ENCODE measurements at places on chromosomes 3 and 15. TPM values are rescaled to one million over a fixed set of nuclear protein-coding genes. Genes with fewer than 3 reads are reported as not detected.

GOLGA6D gene
- total RNA-seq: not detected

- H3K4me3 ChIP-seq: no peak overlapping the region
- no peaks in the 10 kb centered on the region for H3K4me1 ChIP-seq
- DNase-seq: no peak
These were observed 83.6 kb downstream of the LSM3 start for GRCh38 chr3:14262212-14262611.

DNA sequence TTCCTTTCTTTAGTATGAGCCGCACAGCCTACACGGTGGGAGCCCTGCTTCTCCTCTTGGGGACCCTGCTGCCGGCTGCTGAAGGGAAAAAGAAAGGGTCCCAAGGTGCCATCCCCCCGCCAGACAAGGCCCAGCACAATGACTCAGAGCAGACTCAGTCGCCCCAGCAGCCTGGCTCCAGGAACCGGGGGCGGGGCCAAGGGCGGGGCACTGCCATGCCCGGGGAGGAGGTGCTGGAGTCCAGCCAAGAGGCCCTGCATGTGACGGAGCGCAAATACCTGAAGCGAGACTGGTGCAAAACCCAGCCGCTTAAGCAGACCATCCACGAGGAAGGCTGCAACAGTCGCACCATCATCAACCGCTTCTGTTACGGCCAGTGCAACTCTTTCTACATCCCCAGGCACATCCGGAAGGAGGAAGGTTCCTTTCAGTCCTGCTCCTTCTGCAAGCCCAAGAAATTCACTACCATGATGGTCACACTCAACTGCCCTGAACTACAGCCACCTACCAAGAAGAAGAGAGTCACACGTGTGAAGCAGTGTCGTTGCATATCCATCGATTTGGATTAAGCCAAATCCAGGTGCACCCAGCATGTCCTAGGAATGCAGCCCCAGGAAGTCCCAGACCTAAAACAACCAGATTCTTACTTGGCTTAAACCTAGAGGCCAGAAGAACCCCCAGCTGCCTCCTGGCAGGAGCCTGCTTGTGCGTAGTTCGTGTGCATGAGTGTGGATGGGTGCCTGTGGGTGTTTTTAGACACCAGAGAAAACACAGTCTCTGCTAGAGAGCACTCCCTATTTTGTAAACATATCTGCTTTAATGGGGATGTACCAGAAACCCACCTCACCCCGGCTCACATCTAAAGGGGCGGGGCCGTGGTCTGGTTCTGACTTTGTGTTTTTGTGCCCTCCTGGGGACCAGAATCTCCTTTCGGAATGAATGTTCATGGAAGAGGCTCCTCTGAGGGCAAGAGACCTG is 13.2 kb downstream of the GREM1 start:
- DNase-seq: peak; percentile 74
- H3K27ac ChIP-seq: no peak overlapping the region
- no peaks in the 10 kb centered on the region for H3K4me1 ChIP-seq
- no peaks in the 10 kb centered on the region for H3K36me3 ChIP-seq

DUT gene
- 25.5 TPM for total RNA-seq

DNA sequence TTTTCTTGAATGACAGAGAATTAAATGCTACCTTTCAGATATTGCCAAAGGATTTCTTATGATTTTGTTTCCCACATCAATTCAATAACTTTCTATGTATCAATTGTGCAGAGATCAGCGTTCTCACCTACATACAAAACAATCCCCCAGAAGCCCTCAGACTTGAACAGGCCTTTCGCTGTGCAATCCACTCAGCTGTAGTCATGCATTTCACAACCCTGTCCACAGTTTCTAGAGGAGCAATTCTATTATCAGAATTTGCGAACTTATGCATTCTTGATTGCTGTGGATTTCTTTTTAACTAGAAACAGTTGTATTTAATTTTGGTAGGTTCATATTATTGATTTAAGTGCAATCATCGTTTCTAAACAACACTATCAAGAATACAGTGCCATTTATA is 13.7 kb upstream of the ALCAM start:
- H3K4me1 ChIP-seq: no peaks in the 10 kb centered on the region
- H3K4me3 ChIP-seq: no peak overlapping the region
- H3K27me3 ChIP-seq: no peaks in the 10 kb centered on the region
- no peaks in the 10 kb centered on the region for H3K36me3 ChIP-seq

GOLIM4 gene
- total RNA-seq: 9.8 TPM

GRCh38 chr3:190197346-190197763 is 76.7 kb upstream of the P3H2 start:
- H3K4me3 ChIP-seq: no peak overlapping the region
- no peaks in the 10 kb centered on the region for H3K36me3 ChIP-seq
- no peaks in the 10 kb centered on the region for H3K27me3 ChIP-seq
- no peaks in the 10 kb centered on the region for H3K4me1 ChIP-seq

- peak overlapping the region; percentile 96 for H3K27ac ChIP-seq
- no peaks in the 10 kb centered on the region for H3K27me3 ChIP-seq
- peak overlapping the region; percentile 90 for H3K4me3 ChIP-seq
- H3K36me3 ChIP-seq: no peaks in the 10 kb centered on the region
- DNase-seq: no peak
These were observed 609 bp upstream of the TBC1D23 start for GRCh38 chr3:100260081-100260684.

DNA sequence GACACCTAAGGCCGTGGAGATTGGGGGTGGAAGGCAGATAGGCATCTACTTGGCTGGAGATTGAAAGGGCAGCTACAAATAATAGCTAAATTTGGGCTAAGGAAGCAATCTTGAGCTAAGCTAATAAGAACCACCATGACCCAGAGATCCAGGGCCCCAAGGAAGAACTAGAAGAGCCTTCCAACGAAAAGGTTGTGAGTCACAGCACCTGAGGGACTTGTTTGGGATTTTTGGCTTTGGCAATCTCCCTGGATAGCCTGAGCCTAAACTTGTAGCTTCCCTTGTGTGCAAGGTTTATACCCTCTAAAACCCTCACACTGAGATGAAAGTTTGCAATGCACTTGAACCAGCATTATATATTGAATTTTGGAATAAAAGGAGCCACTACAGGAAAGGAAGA is 364.0 kb upstream of the IL12A start:
- no peaks in the 10 kb centered on the region for H3K27me3 ChIP-seq
- no peaks in the 10 kb centered on the region for H3K36me3 ChIP-seq
- no peak overlapping the region for H3K27ac ChIP-seq
- DNase-seq: no peak

DNA sequence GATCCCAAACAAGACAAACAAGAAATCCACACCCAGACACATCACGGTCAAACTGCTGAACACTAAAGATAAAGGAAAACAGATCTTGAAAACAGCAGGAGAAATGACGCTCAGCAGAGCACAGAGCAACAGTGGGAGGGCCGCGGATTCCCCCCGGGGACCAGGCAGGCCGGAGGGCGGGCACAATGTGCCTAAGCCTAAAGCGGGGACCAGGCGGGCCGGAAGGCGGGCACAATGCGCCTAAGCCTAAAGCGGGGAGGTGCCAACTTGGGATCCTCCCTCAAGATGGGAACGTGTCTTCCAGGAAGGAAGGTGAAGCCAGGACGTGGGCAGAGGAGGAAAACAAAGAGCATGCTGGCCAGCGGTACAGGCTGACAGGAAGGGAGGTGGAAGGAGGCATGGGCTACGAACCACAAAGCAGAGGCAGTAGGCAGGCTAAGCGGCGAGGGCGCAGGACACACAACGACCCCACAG is 31.1 kb downstream of the CYFIP1 start:
- H3K27me3 ChIP-seq: no peaks in the 10 kb centered on the region
- no peak overlapping the region for H3K27ac ChIP-seq
- no peak overlapping the region for H3K4me3 ChIP-seq
- DNase-seq: no peak

KLF15 gene
- 26.5 TPM for total RNA-seq

CPOX gene
- 4.1 TPM for total RNA-seq

NLGN1 gene
- 2.3 TPM for total RNA-seq

DNA sequence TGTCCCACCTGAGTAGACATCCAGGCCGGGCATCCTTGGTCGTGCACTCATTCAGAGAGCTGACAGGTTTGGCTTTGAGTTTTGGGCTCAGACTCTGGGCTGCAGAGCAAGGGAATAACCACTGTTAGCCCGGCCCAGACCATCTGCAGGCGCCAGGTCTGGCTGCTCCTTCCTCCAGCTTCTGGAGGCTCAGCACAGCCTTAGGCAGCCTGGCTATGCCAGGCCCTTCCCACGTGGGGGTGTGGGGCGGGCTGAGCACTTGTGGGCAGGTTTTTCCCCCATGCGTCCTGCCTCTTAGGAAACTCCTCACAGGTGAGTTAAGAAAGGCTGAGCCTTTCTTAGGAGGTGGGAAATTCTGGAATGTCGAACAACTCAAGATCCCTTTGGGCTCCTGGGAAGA is 11.2 kb downstream of the PLA2G4B start:
- peaks cover 23% of the 10 kb centered on the region for H3K36me3 ChIP-seq
- no peak overlapping the region for H3K4me3 ChIP-seq
- no peaks in the 10 kb centered on the region for H3K27me3 ChIP-seq
- no peak overlapping the region for H3K27ac ChIP-seq
- peak; percentile 66 for DNase-seq
- H3K4me1 ChIP-seq: no peaks in the 10 kb centered on the region

LYZL4 gene
- total RNA-seq: not detected

DNA sequence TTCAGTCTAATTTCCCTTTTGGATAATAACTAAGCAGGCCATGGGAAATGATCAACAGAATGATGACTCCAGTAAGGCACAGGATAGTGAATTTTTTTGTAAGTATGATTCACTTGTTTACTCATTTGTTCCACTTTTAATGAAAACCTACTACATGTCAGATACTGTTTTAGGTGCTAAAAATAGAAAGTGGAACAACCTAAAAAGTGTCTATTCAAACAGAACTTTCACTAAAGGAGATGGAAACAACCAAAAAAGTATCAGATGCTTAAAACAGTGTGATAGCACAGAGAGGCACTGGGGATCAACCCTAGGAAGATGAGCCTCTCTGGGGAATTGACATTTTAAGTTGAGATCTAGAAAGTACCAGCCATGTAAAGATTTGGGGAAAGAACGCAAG is 11.1 kb downstream of the RYK start:
- no peak overlapping the region for H3K4me3 ChIP-seq
- peaks cover 30% of the 10 kb centered on the region for H3K4me1 ChIP-seq
- H3K27me3 ChIP-seq: no peaks in the 10 kb centered on the region
- no peak for DNase-seq
- no peak overlapping the region for H3K27ac ChIP-seq

DNA sequence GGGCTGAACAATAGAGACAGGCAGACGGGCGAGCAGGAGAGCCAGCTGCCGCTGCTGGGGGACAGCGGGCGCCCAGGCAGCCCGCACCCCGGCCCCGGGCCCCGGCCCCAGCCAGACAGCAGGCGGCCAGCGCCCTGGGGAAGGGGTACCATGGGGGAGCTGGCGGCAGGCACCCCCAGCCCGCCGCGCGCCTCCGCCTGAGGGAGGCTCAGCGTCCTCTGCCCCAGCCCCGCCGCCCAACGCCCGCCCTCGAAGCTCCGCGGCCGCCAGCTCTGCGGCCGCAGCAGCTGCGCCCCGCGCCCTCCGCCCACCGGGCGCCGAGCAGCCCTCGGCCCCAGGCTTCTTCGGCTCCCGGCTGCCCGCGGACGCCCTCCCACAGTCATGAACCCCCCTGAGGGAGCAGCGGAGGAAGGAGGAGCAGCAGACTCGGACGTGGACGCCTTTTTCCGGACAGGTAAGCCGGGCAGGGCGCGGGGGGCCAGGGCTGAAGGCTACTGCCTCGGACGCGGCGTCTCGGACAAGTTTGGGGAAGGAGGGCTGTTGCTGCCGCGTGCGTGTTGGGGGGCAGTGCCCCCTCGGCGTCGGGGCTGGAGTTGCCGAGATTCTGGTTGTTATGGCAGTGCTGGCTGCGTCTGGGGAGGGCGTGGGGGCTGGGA is 41.6 kb upstream of the ROPN1 start:
- H3K36me3 ChIP-seq: no peaks in the 10 kb centered on the region
- H3K27ac ChIP-seq: peak within 1 kb of the TSS; percentile 57
- peaks cover under 1% of the 10 kb centered on the region for H3K27me3 ChIP-seq
- DNase-seq: peak; percentile 69

ACKR2 gene
- 0.37 TPM for total RNA-seq

ZNF660 gene
- total RNA-seq: 0.91 TPM

SECISBP2L gene
- total RNA-seq: 20.2 TPM

DNA sequence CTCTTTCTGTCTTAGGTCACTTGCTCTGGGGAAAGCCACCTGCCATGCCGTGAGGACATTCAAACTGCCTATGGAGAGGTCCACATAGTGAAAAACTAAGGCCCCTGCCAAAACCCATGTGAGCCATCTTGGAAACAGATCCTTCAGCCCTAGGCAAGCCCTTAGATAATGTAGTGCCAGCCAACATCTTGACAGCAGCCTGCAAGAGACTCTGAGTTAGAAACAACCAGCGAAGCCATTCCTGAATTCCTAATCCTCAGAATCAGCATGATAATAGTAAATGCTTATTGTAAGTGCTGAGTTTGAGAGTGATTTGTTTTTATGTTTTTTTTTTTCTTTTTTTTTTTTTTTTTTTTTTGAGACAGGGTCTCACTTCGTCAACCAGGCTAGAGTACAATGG is 40.6 kb downstream of the LEO1 start:
- H3K4me3 ChIP-seq: no peak overlapping the region
- H3K36me3 ChIP-seq: no peaks in the 10 kb centered on the region
- no peaks in the 10 kb centered on the region for H3K4me1 ChIP-seq
- H3K27ac ChIP-seq: no peak overlapping the region
- DNase-seq: no peak
- H3K27me3 ChIP-seq: no peaks in the 10 kb centered on the region

CNTN6 gene
- not detected for total RNA-seq

- no peak overlapping the region for H3K4me3 ChIP-seq
- no peaks in the 10 kb centered on the region for H3K36me3 ChIP-seq
- H3K27ac ChIP-seq: no peak overlapping the region
- DNase-seq: no peak
- H3K27me3 ChIP-seq: no peaks in the 10 kb centered on the region
- H3K4me1 ChIP-seq: no peaks in the 10 kb centered on the region
These were observed 187.6 kb upstream of the STRIT1 start for GRCh38 chr3:155481089-155481488.

DNA sequence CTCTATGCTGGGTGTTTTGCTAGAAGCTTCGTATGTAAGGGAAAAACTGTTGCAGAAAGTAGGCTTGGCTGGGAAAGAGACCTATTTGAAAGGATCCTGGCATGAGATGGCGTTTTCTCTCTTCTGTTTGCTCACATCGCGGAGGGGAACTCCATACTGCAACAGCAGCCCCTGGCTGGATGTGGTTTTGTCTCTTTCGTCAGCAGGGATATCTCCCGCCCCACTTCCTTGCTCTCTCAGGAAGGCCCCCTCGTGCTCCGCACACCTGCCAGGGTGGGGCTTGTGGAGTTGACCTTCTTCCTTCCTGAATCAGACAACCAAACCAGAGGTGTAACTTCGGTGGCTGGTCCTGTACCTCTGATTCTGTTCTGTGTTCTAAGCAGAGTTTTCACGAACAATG is 26.4 kb upstream of the MYZAP start:
- no peaks in the 10 kb centered on the region for H3K27me3 ChIP-seq
- H3K4me1 ChIP-seq: peaks cover 6% of the 10 kb centered on the region
- no peak overlapping the region for H3K4me3 ChIP-seq
- no peaks in the 10 kb centered on the region for H3K36me3 ChIP-seq

- no peaks in the 10 kb centered on the region for H3K27me3 ChIP-seq
- no peak overlapping the region for H3K4me3 ChIP-seq
- no peak overlapping the region for H3K27ac ChIP-seq
These were observed 23.6 kb upstream of the LRRC34 start for GRCh38 chr3:169836078-169836941.

TNNC1 gene
- 1.3 TPM for total RNA-seq

GRCh38 chr3:80113331-80113730 is 345.5 kb upstream of the ROBO1 start:
- no peak for DNase-seq
- no peak overlapping the region for H3K27ac ChIP-seq
- no peaks in the 10 kb centered on the region for H3K27me3 ChIP-seq
- H3K4me1 ChIP-seq: no peaks in the 10 kb centered on the region

PRSS50 gene
- total RNA-seq: 0.35 TPM

GRCh38 chr3:20645340-20645739 is 459.3 kb upstream of the SGO1 start:
- no peak overlapping the region for H3K27ac ChIP-seq
- no peaks in the 10 kb centered on the region for H3K36me3 ChIP-seq
- no peak for DNase-seq
